ENCODE measurements at places on chromosomes 7 and 10.

DNA sequence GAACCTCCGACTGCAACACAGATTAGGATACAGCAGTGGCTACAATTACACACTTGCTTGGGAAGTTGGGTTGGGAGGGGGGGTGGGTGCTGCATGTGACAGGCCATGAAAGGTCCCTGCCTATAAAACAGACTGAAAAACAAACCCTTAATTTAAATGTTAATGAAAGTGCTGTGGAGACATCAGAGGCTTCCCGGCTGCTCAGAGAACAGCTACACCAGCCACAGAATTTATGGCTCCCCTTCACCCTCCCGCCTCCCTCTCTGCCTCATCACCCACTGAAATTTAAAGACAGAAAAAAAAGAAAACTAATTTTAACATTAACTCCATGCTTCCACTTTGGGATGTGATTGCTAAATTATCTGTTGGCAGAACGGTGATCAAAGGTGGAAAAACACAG lies 34.7 kb downstream of the FBXW4 start:
- DNase-seq, result no peak

DNA sequence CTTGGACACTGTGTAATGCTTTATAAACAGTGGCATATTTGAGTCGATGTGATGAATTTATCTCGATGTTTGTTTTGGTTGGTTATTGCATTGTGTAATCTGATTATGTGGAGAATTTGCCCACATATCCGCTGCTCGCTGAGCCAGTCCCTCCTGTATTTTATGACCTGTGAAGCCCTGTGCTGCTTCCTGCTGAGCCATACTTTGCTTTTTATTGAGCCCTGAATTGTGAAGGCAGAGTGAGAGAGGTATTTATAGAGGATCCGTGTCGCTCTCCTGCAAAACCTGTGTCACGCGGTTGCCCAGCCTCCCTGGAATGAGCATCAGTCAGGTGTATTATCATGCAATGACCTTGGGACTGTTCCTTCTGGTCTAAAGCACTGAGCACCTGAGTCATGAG lies 253.7 kb downstream of the ARHGAP21 start:
- no peak for DNase-seq

DNA sequence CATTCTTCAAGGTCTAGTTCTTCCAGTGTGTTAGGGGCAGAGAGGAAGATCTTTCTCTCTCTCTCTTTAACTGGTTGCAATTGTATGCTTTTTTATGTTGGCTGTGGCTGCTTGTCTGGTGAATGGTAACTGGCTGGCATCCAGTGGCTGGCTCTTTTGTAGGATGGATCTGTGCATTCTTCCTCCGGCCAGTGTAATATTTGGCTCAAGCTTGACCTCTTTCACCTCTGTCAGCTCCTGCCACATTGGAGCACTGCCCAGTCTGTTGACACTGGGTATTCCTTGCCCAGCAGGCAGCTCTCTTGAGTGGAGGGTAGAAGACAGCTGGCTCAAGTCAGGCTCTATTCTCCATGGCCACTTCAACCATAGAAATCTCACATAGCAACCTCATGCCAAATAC lies 528.3 kb downstream of the PHTF2 start:
- no peak for DNase-seq

DNA sequence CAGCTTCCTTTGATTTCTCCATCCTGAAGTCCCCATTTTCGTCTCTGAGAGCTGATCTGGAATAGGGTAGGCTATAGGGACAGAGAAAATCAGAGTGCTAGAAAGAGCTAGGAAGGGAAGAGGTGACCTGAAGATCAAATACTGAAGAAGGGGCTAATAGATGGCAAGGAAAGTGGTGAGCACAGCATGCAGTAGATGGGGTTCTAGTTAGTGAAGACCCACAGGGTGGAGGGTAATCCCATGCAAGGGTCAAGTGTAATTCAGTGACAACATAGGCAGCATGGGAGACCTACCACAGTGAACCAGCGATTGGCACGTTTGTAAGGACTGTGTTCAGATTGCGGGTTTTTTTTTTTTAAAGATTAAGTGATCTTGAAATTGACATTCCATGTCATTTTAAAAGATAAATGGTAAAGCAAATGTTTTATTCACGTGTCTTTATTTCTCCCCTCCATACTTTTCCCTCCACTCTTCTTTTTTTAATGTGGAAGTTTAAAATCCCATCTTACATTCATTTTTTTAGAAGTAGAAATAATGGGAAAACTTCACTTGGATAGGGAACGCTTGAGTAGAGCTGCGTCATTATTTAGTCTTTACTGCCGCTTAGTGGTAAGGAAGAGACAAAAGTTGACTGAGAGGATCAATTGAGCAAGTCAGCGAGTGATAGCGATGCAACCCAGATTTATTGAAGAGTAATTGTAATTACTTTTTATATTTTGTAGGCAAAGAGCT lies 21.0 kb upstream of the ABI1 start:
- no peak for DNase-seq

Measured in T follicular helper cell (primary cell).